Urinary bladder (tissue), 4 donors: ENCODE measurements at places on chromosomes 5 and 9. TPM values are rescaled to one million over a fixed set of nuclear protein-coding genes. Genes with fewer than 3 reads are reported as not detected.

The FOXI1 gene
- not detected for polyA plus RNA-seq

GRCh38 chr9:113785334-113785733, 90.8 kb upstream of the ZNF618 start:
- DNase-seq, result no peak

GRCh38 chr5:173729079-173729765, 112.8 kb upstream of the BOD1 start:
- no peak for DNase-seq

DNA sequence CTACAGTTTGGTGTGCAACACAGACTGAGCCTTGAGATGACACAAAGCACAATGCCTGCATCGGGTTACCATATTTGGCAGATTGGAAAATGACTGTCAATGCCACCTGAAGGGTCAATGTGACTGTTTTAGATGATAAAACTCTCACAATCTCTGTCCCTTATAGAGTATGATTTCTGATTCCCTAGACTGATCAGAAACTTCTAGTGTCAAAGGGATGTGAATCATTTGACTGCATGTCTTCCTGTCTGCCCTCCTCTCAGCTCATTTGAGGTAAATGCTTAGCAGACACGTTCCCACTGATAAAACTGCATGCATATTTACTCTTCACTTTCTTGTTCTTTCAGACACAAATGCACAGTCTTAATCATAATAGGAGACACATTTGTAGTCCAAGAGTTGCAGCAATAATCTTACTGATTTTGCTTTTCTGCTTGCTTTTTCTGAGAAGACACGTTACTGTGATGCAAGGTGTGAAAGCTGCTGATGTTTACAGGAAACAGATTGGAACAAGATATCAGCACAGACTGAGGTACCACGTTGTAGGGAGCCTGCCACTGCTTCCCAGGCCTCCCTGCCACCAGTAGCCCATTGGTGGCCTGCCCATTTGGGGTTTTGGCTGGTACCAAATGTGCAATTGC, 77.8 kb downstream of the GCNT4 start:
- no peak for DNase-seq

The SLC25A2 gene
- not detected for polyA plus RNA-seq

The STPG3 gene
- polyA plus RNA-seq, result not detected

DNA sequence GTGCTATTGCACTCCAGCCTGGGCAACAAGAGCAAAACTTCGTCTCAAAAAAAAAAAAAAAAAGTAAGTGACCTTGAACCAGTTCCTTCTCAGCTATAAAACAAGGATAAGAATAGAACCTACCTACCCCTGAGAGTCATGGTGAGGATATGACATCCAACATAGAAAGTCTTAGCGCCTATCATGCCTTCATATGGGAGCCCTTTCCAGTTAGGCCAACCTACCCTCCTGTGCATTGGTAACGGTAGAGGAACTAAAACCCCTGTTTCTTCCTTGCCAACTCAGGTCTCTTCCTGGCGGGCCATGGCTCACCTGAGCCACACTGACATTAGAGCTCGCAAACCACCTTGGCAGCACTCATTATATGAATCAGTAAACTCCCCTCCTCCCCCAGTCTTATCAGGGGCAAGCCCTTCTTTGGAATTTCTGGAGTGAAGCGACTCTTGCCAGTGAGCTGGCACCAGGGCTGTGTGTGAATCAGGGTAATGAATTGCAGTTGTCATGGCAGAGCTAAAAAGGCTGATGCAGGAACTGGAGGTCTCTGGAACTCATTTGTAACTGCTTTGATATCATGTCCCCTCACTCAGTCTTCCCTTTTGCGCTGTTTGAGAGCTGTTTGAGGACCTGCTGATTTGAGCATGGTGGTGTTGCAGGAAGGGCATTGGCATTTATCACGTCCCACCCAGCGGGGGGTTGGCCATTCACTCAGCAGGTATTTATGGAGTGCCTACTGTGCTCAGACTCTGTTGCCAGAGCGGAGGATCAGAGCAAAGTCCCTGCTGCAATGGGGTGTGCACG, 10.3 kb downstream of the WWC1 start:
- DNase-seq, result no peak

DNA sequence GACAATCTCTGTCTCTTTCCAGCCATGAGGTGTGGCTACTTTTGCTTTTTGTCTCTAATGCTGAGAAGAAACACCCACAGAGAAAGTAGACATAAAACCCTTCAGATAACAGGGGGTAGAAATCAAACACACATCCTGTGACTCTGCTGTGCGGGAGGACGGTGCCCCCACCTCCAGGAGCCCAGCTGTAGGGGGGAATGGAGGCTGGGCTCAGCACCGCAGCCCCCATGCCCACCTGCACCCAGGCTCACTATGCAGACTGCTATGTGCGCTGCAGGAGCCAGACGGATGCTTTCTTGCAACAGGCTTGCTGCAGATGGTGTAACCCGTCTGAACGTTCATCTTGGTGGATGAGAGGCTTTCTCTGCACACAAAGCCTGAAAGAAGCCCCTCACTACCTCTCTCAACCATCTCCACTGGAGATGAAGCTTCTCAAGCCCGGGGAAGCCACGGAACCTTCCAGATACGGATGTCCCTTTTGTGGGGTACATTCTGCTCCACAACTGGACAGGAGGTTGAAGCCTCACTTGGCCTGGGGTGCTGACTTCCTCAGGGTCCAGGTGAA, 207.2 kb downstream of the GADD45G start:
- DNase-seq, result no peak

The BDP1 gene
- 11.3 TPM for polyA plus RNA-seq

The KIF4B gene
- polyA plus RNA-seq, result not detected

The PPIC gene
- polyA plus RNA-seq, result 92.3 TPM

The FBP2 gene
- 0.56 TPM for polyA plus RNA-seq

The OR1K1 gene
- polyA plus RNA-seq, result not detected

The LCN2 gene
- polyA plus RNA-seq, result 23.0 TPM

GRCh38 chr9:74245866-74246497, 251.2 kb upstream of the RORB start:
- DNase-seq, result no peak

- no peak for DNase-seq
Observed at GRCh38 chr5:154330097-154330667, 115.6 kb upstream of the SAP30L start.

- DNase-seq, result no peak
Observed at GRCh38 chr9:114416290-114416689, 28.5 kb upstream of the AKNA start.

DNA sequence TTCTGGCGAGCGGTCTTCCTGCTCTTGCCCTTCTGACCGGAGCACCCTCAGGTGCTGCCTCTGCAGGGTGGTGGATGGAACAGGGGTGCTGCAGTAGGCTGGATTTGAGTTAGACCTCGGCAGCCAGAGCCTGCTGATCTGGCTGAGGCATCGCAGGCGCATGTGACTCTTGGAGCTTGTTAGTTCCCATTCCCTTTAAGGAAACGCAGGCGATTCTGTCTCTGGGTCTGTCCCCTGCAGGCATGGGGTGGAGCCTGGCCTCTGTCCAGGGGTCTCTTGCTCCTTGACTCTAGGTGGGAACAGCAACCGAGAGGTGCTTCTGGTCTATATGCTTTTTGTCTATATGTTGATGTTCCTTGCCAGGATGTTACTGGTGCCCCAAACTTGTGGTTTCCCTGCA, 3.1 kb downstream of the WNK2 start:
- DNase-seq, result no peak

The SSBP2 gene
- 58.6 TPM for polyA plus RNA-seq

GRCh38 chr5:115450741-115451140, 93.8 kb downstream of the FEM1C start:
- no peak for DNase-seq

GRCh38 chr9:137477778-137478612, 18.9 kb upstream of the NSMF start:
- no peak for DNase-seq

DNA sequence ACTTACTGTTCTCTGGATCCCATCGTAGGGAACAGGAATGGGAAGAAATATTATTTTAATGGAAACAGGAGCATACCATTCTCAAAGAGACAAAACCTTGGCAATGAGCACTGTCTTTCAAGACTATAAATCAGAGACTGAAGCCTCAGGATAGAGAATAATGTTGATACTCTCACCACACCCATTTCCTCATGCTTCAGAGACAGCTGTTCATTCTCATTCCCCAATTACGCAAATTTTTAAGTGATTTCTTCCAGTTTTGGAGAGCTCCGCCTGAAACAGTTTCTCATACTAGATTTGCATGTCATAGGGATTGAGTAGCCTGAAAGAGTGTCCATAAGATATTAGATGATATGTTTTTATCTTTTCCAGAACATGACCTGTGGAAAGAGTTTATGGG, 290.5 kb upstream of the RASA1 start:
- no peak for DNase-seq

- no peak for DNase-seq
Observed at GRCh38 chr9:131650254-131650653, 89.6 kb downstream of the RAPGEF1 start.

DNA sequence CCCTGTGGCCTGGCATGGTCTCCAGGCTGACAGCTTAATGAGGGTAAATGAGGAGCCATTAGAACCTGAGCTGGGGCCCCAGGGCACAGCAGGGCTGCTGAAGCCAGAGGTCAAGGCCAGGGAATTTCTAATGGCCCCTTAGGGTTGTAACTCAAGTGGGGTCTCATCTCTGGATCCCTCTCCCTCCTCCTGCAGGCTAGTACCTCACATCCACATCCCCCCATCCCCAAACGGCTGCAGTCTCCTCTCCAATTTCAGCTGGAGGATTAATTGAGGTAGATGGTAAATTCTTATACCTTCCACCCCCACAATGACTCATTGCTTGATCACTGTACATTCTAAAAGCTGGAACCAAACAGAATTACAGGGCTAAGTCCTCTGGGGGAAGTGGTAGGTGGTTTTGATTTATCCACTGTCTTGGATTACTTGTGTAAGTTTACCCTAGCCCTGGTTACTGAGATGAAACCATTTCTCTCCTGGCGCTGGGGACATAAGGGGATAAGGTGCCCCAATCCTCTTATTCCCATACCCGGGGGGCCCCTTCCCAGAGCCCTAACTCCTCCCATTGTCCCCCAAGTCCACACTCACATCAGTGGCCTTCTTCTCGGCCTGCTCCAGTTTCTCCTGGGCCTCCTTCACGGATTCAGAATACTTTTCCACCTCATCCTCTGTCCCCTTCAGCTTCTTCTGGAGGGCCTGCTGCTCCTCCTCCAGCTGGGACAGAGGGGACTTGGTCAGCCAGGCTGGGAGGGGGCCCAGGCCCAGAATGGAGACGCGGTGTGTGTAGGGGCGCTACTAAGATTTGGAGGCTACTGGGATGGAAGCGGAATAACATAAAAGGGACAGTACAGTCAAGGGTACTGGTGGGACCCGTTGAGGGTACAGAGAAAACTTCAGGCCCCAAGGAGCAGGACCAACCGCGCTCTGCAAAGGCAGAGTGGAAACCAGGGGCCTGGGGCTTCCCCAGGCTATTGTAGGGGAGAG, 875 bp downstream of the TPM2 start:
- DNase-seq, result no peak

DNA sequence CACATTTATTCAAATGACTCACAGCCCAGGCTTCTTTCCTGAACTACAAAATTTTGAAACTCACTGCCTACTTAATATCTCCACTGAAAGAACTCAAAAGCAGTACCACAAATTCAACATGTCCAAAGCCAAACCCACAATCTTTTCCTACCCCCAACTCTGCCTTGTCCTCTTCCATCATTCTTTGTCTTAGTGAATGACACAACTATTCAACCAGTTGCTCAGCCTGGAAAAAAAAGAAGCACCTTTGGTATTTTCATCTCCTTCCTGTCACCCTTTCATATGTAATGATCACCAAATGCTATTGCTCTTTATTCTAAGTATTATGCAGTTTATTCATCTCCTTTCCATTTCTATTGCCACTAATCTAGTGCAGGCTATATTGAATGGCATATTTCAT, 216.3 kb downstream of the TMEM232 start:
- DNase-seq, result no peak

DNA sequence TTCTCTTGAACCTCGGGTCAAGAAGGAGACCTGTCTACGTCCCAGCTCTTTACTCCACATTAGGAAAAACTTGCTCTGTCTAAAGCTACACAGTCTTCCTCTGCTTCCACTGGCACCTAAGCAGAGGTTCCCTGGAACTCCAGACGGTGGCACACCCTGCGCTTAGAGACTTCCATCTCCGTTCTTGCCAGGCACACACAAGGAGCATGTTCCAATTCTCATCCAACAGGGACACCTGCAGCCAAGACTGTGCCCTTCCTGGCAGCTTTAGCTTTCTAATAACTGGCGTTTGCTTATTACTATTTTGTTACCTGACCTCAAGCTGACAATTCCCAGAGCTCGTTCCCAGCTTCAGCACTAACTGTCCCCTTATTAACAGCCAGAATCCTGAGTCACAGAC, 16.0 kb downstream of the CAPSL start:
- no peak for DNase-seq

- DNase-seq, result no peak
Observed at GRCh38 chr9:71780953-71781352, 12.6 kb upstream of the CEMIP2 start.

GRCh38 chr5:92635001-92635461, 946.0 kb downstream of the NR2F1-AS1 start:
- no peak for DNase-seq

The IFNA16 gene
- polyA plus RNA-seq, result not detected

- no peak for DNase-seq
Observed at GRCh38 chr5:134590992-134591659, 41.5 kb downstream of the SAR1B start.

The UHRF2 gene
- 22.3 TPM for polyA plus RNA-seq

The GPX3 gene
- polyA plus RNA-seq, result 1,418 TPM

DNA sequence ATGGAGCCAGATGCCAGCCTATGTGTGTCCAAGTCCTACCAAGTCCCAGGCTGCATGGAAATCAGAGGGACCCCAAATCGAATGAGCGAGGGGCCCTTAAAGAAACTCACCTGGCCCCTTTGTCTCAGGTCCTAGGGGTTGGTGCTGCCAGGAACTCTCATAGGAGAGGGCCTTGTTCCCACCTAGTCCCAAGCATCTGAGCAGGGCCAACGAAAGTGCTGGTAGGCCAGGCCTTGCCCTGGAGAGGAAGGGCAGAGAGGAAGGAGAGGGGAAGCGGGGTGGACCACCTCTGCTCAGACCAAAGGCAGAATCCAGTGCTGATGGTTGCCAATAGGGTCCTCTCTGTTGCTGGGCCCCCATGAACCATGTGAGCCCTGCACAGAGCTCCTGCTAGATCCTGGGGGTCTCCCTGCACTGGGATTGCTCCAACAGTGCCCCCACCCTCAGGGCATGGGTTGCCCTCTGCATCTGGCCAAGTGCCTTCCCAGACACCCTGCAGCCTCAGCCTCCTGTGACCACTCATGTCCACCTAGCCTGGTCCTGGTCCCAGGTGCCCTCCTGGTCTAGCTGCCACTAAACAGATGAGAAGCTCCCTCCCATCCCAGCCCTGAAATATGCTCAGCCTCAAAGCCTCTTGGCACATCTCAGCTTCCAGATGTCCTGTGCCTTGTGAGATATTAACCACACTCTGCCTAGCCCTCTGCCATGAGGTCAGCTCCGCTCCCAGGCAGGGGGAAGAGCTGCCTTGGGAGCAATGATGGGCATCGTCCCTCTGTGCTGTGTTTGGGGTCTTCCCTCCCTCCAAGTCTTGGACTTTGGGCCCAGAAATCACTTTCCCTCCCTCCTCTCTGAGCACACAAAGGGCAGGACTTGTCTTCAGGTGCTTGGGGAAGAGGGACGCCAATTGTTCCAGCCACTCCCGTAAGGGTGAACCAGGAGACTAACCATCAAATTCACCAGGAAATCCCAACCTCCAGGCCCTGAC, 109.6 kb downstream of the ADAMTS2 start:
- DNase-seq, result no peak
